A549 treated with GW870086 at 1 μM for 4 hours (cell line): ENCODE measurements at places on chromosomes 11 and 22. TPM values are rescaled to one million over a fixed set of nuclear protein-coding genes. Genes with fewer than 3 reads are reported as not detected.

Gene FOLR2
- total RNA-seq: not detected in 5 replicates

Gene LDHAL6A
- not detected in 5 replicates for total RNA-seq

Gene WNT11
- total RNA-seq: 1.2 to 2.0 TPM (median 1.4 TPM) in 5 replicates

Gene C11orf91
- 0.58 to 2.2 TPM (median 1.4 TPM) in 5 replicates for total RNA-seq

Gene TMEM191B
- 0.71 to 1.0 TPM (median 0.96 TPM) in 3 of 5 replicates, not detected in the others for total RNA-seq

Gene P2RX6
- 0.58 to 1.2 TPM (median 0.79 TPM) in 5 replicates for total RNA-seq

Gene APOL4
- 0.10 TPM in 1 of 5 replicates, not detected in the others for total RNA-seq

Gene MED15
- total RNA-seq: 51.5 to 66.4 TPM (median 60.9 TPM) in 5 replicates

Gene ADAMTS8
- total RNA-seq: 0.26 to 0.52 TPM (median 0.47 TPM) in 5 replicates

Gene RAG1
- total RNA-seq: 0.18 to 0.53 TPM (median 0.37 TPM) in 5 replicates

Gene PRRG4
- 1.5 to 2.4 TPM (median 2.0 TPM) in 5 replicates for total RNA-seq

Gene AGBL2
- 0.86 to 2.0 TPM (median 1.00 TPM) in 5 replicates for total RNA-seq

Gene TRIM49
- 0.07 TPM in 1 of 5 replicates, not detected in the others for total RNA-seq

Gene POU2AF3
- 0.37 to 1.0 TPM (median 0.81 TPM) in 5 replicates for total RNA-seq

Gene C22orf42
- not detected in 5 replicates for total RNA-seq

Gene RAB39A
- 0.15 to 0.72 TPM (median 0.39 TPM) in 5 replicates for total RNA-seq

Gene ARHGAP42
- total RNA-seq: 4.5 to 6.3 TPM (median 5.5 TPM) in 5 replicates

Gene KCNJ1
- total RNA-seq: not detected in 5 replicates

Gene ACTN3
- total RNA-seq: 0.05 TPM in 1 of 5 replicates, not detected in the others

Gene PTGDR2
- 0.09 to 0.15 TPM (median 0.12 TPM) in 4 of 5 replicates, not detected in the other for total RNA-seq

Gene LARGE2
- total RNA-seq: 2.0 to 3.4 TPM (median 2.9 TPM) in 5 replicates

Gene BDNF
- 4.6 to 7.8 TPM (median 6.3 TPM) in 5 replicates for total RNA-seq

Gene RELA
- total RNA-seq: 62.9 to 74.7 TPM (median 72.1 TPM) in 5 replicates

Gene ART5
- 0.24 to 0.43 TPM (median 0.33 TPM) in 4 of 5 replicates, not detected in the other for total RNA-seq

Gene KCNK4
- total RNA-seq: 0.10 TPM in 1 of 5 replicates, not detected in the others

Gene SLC17A6
- total RNA-seq: not detected in 5 replicates

Gene TEX54
- total RNA-seq: not detected in 5 replicates

Gene SPON1
- total RNA-seq: not detected in 5 replicates

Gene SLC16A8
- not detected in 5 replicates for total RNA-seq

Gene OR51B5
- total RNA-seq: 0.10 TPM in 2 of 5 replicates, not detected in the others

Gene NEAT1
- total RNA-seq: 108 to 253 TPM (median 201 TPM) in 5 replicates

Gene TMEM121B
- total RNA-seq: 0.10 to 0.19 TPM (median 0.15 TPM) in 5 replicates

Gene MPEG1
- not detected in 5 replicates for total RNA-seq

Gene PRG2
- not detected in 5 replicates for total RNA-seq

Gene ZBED4
- 9.5 to 12.4 TPM (median 11.9 TPM) in 5 replicates for total RNA-seq

Gene GDPD4
- not detected in 5 replicates for total RNA-seq

Gene MIOX
- total RNA-seq: 0.09 TPM in 1 of 5 replicates, not detected in the others

Gene SVIP
- 5.6 to 15.5 TPM (median 12.4 TPM) in 5 replicates for total RNA-seq

Gene CRYBB3
- total RNA-seq: 0.19 TPM in 1 of 5 replicates, not detected in the others

Gene SLC6A5
- total RNA-seq: not detected in 5 replicates

Gene UPK3A
- total RNA-seq: not detected in 5 replicates

Gene OR51E2
- total RNA-seq: not detected in 5 replicates

Gene NPAT
- total RNA-seq: 3.3 to 6.1 TPM (median 4.4 TPM) in 5 replicates

Gene OR6T1
- not detected in 5 replicates for total RNA-seq

Gene IGSF22
- not detected in 5 replicates for total RNA-seq

Gene PES1
- 101 to 120 TPM (median 110 TPM) in 5 replicates for total RNA-seq

Gene MFRP
- total RNA-seq: not detected in 5 replicates

Gene SCN3B
- 0.10 to 0.22 TPM (median 0.13 TPM) in 5 replicates for total RNA-seq

Gene JAM3
- 3.5 to 4.7 TPM (median 4.0 TPM) in 5 replicates for total RNA-seq

Gene RNF121
- total RNA-seq: 45.9 to 51.9 TPM (median 50.6 TPM) in 5 replicates

Gene C11orf52
- total RNA-seq: not detected in 5 replicates

Gene HEPHL1
- total RNA-seq: not detected in 5 replicates

Gene RASGRP2
- 1.1 to 2.6 TPM (median 1.4 TPM) in 5 replicates for total RNA-seq

Gene MS4A6A
- not detected in 5 replicates for total RNA-seq

Gene NRGN
- 6.1 to 11.4 TPM (median 9.6 TPM) in 5 replicates for total RNA-seq
